GF-D8 (cell line): ENCODE measurements at places on chromosomes 16 and 17.

DNA sequence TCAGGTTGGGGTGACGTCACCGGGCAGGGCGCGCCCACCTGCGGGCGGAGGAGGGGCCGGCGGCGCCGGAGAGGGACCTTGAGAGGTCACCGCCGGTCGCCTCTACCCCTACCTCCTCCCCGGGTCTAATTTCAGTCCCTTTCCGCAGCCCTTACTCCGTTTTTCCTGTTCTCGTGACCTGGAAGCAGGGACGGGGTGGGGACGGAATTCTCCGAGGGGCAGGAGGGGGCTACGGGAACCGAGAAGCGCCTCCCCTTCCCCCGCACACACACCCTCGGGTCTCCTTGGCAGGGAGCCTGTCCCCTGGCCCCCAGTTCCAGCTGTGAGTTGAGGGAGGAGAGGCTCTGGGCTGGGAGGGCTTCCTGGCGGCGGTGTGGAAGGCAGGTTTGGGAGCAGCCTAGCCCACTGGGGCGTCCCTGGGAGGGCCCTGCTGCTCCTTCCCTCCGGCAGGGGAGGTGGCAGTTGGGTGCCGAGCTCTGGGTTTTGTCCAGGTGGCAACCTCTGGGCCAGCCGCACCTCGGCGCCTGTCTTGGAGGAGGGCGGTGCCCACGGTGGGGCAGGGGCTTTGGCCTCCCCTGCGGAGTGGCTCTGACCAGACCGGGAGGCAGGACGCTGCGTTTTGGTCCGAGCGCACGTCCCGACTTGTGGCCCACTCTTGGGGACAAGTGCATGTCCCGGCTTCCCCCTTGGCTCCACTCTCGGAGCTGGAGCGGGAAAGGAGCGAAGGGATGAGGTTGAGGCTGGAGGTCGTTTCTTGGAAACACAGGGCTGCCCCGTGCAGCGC lies 773 bp downstream of the SYNGR3 start:
- no peak for DNase-seq

DNA sequence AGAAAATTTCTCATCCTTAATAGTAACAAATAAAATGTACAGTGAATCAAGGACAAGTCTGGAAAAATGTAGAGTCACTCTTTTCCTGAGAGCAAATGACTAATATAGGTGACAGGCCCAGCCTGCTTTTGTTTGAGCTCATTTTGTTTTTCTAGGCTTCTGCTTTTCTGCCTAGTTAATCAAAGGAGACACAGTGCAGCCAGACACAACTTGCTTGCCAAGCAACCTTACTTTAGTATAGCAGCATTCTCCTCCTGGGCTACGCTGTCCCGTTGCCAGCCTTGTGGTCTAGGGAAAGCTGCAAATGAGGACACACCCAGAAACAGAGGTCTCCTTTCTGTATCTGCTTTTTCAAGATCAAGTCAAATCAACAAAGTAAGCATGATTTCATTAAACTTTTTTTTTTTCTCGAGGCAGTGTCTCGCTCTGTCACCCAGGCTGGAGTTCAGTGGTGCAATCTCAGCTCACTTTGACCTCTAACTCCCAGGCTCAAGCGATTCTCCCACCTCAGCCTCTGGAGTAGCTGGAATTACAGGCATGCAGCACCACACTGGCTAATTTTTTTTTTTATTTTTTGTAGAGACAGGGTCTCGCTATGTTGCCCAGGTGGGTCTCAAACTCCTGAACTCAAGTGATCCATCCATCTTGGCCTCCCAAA lies 17.2 kb downstream of the GINS3 start:
- no peak for DNase-seq

- DNase-seq: no peak
These were observed 658 bp downstream of the CACNG4 start for GRCh38 chr17:66964930-66965800.

DNA sequence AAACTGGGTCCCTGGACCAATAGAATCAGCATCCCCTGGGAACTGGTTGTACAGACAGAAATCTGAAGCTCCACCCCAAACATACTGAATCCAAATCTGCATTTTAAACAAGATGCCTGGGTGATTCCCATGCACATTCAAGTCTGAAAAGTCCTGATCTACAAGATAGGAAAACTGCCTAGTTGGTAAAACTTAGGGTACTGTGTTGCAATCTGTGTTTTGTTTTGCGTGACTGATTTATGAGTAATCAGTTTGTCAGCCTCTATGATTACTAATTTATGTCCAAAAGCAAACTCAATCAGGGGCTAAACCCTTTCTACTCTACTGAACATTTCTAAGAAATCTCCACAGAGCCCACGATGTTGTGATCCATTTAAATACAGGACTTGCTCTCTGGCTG lies 103.8 kb downstream of the YPEL2 start:
- DNase-seq: no peak

DNA sequence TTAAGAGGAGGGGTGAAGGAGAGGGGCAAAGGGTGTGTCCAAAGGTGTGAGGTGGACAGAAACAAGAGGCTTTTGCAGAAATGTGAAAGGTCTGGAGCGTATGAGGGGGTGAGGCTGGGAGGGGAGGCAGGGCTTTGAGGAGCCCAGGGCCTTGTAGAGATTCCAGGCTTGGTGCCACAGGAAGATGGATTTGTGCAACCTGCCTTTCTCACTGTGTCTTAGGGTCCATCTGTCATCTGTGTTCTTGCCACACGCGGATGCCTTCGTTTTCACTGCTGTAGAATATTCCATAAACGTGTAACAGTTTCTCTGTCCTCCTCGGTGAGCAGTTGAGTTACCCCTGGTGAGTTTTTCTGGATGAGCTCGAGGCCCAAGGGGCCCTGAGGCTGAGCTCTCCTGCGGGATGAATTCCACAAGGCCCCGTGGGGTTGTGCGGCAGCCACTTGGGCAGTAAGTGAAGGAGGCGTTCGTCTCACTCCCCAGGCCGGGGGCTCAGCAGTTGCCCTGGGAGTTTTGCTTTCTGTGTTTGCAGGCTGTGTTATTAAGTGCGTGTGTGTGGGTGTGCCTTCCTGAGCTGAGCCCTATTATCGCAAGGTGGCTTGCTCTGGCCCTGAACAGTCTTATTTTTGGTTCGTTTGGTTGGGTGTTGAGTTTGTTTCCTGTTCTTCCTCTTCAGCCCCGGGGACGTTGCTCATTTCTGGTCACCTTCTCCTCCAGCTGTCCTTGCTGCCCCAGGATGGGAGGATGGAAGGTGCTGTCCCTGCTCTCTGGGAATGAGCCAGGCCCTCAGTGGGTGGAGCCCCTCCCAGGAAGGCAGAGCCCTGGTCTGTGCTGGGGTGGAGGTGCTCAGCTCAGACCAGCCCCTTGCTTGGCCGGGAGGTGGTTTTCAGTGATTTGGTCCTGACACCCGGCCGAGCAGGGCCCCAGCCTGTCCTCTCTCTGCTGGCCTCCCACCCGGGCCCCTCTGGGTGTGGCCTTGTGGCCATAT lies 28.4 kb downstream of the BAIAP2 start:
- DNase-seq: no peak

DNA sequence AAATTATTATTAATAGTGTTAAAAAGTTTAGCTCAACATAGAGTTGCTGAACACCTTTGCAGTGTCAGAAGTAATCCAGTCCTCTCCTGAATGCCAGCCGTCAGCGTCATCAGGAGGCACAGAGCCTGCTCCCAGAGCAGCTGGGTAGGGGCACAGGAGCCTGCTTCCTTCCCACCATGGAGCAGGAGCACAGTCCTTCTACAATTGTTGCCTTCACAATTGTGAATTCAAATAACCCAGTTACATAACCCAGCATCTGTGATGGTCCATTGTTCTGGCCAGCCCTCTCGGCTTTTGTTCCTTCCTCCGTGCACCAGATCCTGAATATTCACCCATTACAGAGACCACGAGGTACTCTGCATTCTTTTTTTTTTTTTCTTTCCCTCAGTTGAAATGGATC lies 393.9 kb upstream of the MAF start:
- DNase-seq: no peak

- DNase-seq: no peak
These were observed 236.0 kb upstream of the IRX5 start for GRCh38 chr16:54694651-54695050.
